ENCODE measurements at places on chromosomes 7 and 10. TPM values are rescaled to one million over a fixed set of nuclear protein-coding genes. Genes with fewer than 3 reads are reported as not detected.

OPN1SW gene
- not detected for total RNA-seq

DNA sequence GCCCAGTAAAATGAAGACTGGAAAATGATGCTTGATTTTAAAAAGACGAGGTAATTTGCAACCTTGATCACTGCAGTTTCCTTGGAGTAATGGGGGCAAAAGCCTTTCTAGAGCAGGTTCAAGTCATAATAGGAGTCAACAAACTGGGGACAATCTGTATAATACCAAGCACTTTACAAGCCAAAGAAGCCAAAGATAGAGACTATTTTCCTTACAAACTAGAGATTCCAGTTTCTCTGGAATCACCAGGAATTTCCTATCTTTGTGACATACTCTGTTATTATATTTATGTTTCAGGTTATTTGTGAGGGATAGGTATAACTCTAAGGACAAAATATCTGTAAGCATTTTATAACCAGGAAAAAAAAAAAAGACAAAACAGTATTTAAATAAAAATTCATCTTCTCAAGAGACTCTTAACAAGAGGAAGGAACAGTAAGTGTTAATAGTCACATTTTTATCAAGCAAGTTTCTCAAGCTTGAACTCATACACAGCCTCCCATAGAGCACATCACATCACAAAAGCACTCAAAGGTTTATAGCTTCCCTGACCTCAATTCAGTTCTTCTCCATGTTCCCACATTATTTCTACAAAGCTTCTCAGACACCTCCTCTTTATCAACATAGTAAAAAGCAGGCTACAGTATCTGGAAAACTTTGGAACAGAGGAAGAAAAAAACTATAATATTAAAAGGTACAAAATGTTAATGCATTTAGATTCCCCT is 18.9 kb downstream of the JMJD1C start:
- H3K27me3 ChIP-seq, result no peaks in the 10 kb centered on the region
- no peak overlapping the region for H3K27ac ChIP-seq
- no peaks in the 10 kb centered on the region for H3K4me1 ChIP-seq
- H3K36me3 ChIP-seq, result no peaks in the 10 kb centered on the region
- no peak for DNase-seq

DNA sequence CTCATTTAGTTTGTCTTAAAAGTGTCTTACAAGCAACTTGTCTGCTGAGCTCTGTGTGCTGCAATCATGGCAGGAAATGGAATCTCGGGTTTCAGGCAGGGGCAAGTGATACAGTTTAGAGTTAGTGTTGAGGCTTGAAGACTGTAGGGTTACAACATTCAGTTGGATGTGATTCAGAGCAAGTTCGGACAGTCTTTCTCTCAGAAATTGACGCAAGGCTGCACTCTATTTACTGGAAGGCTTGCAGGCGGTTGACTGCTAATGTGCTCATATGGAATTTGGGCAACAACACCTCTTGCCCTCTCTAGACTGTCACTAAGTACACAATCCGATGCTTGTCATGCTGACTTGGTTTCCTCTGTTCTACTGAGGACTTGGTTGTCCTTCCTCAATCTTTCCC is 161.7 kb upstream of the BMPER start:
- no peaks in the 10 kb centered on the region for H3K27me3 ChIP-seq
- H3K4me1 ChIP-seq, result no peaks in the 10 kb centered on the region
- no peak overlapping the region for H3K27ac ChIP-seq
- H3K36me3 ChIP-seq, result no peaks in the 10 kb centered on the region

DNA sequence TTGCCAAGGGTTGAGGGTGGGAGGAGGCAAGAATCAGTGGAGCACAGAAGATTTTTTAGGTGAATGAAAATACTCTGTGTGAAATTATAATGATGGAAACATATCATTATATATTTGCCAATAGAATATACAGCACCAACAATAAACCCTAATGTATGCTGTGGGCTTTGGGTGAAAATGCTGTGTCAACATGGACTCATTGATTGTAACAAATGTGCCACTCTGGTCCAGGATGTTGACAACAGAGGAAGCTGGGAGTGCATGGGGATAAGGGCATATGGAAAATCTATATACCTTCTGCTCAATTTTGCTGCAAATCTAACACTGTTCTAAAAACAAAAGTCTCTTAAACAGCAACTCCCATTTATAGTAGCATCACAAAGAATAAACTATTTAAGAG is 114.3 kb downstream of the LYZL1 start:
- H3K27ac ChIP-seq, result no peak overlapping the region
- no peaks in the 10 kb centered on the region for H3K36me3 ChIP-seq
- no peaks in the 10 kb centered on the region for H3K4me1 ChIP-seq
- H3K27me3 ChIP-seq, result no peaks in the 10 kb centered on the region
- no peak overlapping the region for H3K4me3 ChIP-seq
- DNase-seq, result no peak

GRCh38 chr10:98832196-98832595 is 385.5 kb upstream of the HPS1 start:
- no peak for DNase-seq
- H3K4me1 ChIP-seq, result peaks cover 17% of the 10 kb centered on the region
- H3K27ac ChIP-seq, result no peak overlapping the region
- no peaks in the 10 kb centered on the region for H3K27me3 ChIP-seq

GRCh38 chr7:44858161-44858560 is 10.3 kb upstream of the H2AZ2 start:
- no peaks in the 10 kb centered on the region for H3K4me1 ChIP-seq
- H3K27ac ChIP-seq, result no peak overlapping the region
- H3K4me3 ChIP-seq, result no peak overlapping the region

DNA sequence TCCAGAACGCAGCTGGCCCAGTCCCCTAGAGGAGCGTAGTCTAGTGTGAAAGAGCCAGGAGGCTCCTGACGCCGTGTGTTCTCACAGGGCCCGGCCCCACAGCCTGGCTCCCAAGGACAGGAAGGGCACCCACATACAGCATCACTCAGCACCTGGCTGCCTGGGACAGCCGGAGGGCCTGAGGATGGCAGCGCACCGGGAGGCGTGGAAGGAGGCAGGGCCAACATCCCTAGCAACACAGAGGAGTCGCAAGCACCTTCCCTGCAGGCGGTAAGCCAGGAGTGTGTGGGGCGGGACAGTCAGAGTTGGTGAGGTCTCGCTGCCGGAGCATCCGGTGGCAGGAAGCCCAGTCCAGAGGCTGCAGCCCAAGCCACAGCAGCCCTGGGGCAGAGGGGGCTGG is 125.8 kb downstream of the MAD1L1 start:
- H3K4me1 ChIP-seq, result no peaks in the 10 kb centered on the region
- no peak overlapping the region for H3K27ac ChIP-seq
- H3K4me3 ChIP-seq, result no peak overlapping the region
- no peaks in the 10 kb centered on the region for H3K36me3 ChIP-seq
- no peak for DNase-seq
- H3K27me3 ChIP-seq, result no peaks in the 10 kb centered on the region

- no peak overlapping the region for H3K27ac ChIP-seq
- no peak overlapping the region for H3K4me3 ChIP-seq
- no peak for DNase-seq
- no peaks in the 10 kb centered on the region for H3K36me3 ChIP-seq
- H3K4me1 ChIP-seq, result no peaks in the 10 kb centered on the region
- no peaks in the 10 kb centered on the region for H3K27me3 ChIP-seq
Measured at GRCh38 chr7:34109936-34110780, 204.8 kb downstream of the BMPER start.

DNA sequence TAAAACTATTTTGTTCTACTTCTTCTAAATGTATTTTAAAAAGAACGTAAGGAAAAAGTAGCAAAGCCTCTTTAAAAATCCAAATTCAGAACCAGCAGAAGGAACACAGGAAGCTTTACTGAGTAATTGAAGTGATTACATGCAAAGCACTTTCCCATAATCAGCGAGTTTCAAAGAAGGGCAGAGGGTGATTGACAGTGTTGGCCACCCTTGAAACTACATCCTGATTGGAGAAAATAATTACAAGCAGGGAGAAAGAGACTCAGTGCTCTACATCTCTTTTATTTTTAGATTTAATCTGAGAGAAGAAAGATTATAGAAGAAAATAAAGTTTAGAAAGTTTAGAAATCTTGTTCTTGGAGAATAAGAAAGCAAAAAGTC is 20.3 kb upstream of the HGF start:
- no peak overlapping the region for H3K4me3 ChIP-seq

- no peaks in the 10 kb centered on the region for H3K27me3 ChIP-seq
- H3K27ac ChIP-seq, result no peak overlapping the region
- no peak overlapping the region for H3K4me3 ChIP-seq
- peak; percentile 33 for DNase-seq
Measured at GRCh38 chr10:86287110-86287793, 79.3 kb downstream of the GRID1 start.

DNA sequence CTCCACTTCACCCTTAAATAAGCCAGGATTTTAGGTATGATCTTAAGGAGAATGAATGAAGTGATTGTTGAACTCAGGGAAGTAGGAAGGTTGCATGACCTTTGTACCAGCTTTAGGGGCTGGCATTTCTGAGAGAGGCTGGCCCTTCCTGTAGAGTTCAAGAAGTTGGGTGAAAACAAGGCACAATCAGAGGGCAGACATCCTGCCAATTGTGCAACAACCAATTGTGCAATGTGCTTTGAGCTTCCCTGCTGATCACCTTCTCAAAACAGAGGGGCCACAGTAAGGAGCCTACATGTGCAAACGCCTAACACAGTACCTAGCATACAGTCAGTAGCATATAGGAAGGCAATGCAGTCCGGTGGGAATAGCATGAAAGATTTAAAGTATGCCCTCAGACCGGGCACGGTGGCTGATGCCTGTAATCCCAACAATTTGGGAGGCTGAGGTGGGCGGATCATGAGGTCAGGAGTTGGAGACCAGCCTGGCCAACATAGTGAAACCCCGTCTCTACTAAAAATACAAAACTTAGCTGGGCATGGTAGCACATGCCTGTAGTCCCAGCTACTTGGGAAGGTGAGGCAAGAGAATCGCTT is 5.4 kb downstream of the CPVL start:
- H3K27me3 ChIP-seq, result no peaks in the 10 kb centered on the region
- DNase-seq, result no peak
- H3K4me3 ChIP-seq, result no peak overlapping the region
- H3K27ac ChIP-seq, result no peak overlapping the region

- H3K27ac ChIP-seq, result no peak overlapping the region
- H3K27me3 ChIP-seq, result no peaks in the 10 kb centered on the region
- no peak for DNase-seq
- no peaks in the 10 kb centered on the region for H3K4me1 ChIP-seq
- H3K36me3 ChIP-seq, result no peaks in the 10 kb centered on the region
Measured at GRCh38 chr10:5434017-5434753, 21.8 kb downstream of the NET1 start.

DNA sequence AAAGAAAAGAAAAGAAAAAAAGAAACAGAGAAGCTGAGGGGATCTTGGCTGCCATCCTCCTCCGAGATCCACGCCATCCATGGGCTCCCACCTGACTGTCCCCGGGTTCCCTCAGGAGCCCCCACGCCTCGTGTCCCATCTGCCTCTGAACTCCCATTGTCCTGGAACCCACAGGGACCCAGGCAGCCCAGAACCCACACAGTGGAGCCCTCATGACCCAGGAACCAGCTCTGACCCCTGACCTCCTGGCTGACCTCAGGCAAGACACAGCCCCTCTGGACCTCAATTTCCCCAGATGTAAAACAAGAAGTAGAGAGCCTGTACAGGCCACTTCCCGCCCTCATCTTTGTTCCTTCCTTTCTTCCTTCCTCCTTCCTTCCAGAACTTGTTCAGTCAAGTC is 40.4 kb downstream of the RASGEF1A start:
- H3K4me3 ChIP-seq, result no peak overlapping the region
- DNase-seq, result peak; percentile 35
- peaks cover 29% of the 10 kb centered on the region for H3K27me3 ChIP-seq
- no peak overlapping the region for H3K27ac ChIP-seq
- H3K4me1 ChIP-seq, result no peaks in the 10 kb centered on the region

GRCh38 chr10:119299531-119299930 is 92.2 kb downstream of the GRK5 start:
- no peak overlapping the region for H3K27ac ChIP-seq
- H3K4me3 ChIP-seq, result no peak overlapping the region
- peaks cover 57% of the 10 kb centered on the region for H3K4me1 ChIP-seq

DNA sequence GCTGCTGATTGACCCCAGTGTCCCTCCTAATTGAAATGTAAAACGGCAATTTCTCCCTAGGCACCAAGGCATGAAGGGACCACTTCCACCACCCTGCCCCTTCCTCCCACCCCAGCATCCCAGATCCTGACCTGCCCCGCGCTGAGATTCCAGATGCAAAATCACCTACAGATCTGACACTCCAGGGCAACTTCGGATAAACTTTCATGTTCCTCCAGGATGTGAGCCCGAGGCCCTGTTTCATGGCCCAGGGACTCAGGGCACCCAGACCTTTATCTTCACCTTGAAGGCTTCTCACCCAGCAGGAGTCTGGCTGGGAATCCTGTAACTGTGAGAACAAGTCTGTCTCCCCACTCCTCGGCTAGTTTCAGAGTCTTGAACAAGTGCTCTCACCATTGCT is 361.8 kb downstream of the PLXNA4 start:
- H3K27me3 ChIP-seq, result no peaks in the 10 kb centered on the region
- DNase-seq, result peak; percentile 25
- H3K27ac ChIP-seq, result no peak overlapping the region
- no peak overlapping the region for H3K4me3 ChIP-seq
- H3K36me3 ChIP-seq, result no peaks in the 10 kb centered on the region
- peaks cover 9% of the 10 kb centered on the region for H3K4me1 ChIP-seq

DNA sequence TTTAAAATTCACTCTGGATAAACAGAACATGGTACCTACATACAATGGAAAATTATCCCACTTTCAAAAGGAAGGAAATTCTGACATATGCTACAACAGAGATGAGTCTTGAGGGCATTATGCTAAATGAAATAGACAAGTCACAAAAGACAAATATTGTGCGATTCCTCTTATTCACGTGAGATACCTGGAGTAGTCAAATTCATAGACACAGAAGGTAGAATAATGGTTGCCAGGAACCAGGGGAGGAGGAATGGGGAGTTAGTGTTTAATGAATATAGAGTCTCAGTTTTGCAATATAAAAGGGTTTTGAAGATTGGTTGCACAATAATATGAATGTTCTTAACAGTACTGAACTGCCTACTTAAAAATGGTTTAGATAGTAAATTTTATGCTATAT is 69.8 kb upstream of the WAC start:
- no peaks in the 10 kb centered on the region for H3K27me3 ChIP-seq
- no peaks in the 10 kb centered on the region for H3K4me1 ChIP-seq
- H3K4me3 ChIP-seq, result no peak overlapping the region
- no peak overlapping the region for H3K27ac ChIP-seq
- DNase-seq, result no peak

DNA sequence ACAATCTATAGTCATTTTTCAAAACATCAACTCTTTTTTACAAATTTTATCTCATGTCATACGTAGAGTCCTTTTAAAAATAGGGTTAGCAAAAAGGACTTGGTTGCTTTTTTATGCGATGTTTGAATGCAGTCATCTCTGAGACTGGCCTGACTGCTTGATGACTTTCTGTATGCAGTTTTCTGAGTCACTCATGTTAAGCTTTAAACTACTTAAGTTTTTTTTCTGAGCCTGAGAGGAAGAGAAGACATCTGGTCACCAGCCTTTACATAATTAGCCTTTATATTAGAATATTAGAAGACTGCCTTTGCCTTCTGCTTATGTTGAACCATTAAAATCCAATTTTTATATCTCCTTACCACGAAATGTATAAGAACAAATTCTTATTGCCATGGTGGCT is 834.4 kb upstream of the MBL2 start:
- H3K4me1 ChIP-seq, result no peaks in the 10 kb centered on the region
- H3K36me3 ChIP-seq, result no peaks in the 10 kb centered on the region
- no peak overlapping the region for H3K27ac ChIP-seq
- no peak for DNase-seq
- H3K4me3 ChIP-seq, result no peak overlapping the region
- no peaks in the 10 kb centered on the region for H3K27me3 ChIP-seq

WDR86 gene
- 18.5 TPM for total RNA-seq

Data from sigmoid colon (tissue), 7 donors.